ENCODE measurements at places on chromosomes 5 and 9.
A peak's percentile ranks its signal among the peaks of the same experiment; 100 is the strongest.

- DNase-seq, result no peak
Measured at GRCh38 chr5:88193896-88194295, 74.7 kb downstream of the TMEM161B start.

DNA sequence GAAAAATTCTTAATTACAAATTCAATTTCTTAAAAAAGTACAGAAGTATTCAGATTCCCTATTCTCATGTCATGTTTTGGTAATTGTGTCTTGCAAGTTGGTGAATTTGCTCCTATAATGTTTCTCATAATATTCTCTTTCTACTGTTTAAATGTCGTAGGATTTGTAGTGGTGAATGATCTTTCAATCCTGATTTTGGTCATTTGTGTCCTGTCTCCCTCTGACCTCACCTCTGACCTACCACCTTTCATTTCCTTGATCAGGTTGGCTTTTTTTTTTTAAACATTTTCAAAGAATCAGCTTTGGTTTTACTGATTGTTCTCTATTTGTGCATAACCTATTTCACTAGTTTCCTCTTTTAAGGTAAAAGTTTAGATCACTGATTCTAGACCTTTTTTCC lies 102.6 kb downstream of the AUH start:
- DNase-seq, result no peak

GRCh38 chr9:87713988-87714330 lies 12.0 kb upstream of the CTSL start:
- no peak for DNase-seq

GRCh38 chr5:83433891-83434290 lies 37.7 kb upstream of the VCAN start:
- DNase-seq, result no peak

GRCh38 chr5:1760656-1761452 lies 38.8 kb downstream of the MRPL36 start:
- no peak for DNase-seq

GRCh38 chr9:32579706-32580331 lies 6.9 kb upstream of the NDUFB6 start:
- DNase-seq, result peak; percentile 73

DNA sequence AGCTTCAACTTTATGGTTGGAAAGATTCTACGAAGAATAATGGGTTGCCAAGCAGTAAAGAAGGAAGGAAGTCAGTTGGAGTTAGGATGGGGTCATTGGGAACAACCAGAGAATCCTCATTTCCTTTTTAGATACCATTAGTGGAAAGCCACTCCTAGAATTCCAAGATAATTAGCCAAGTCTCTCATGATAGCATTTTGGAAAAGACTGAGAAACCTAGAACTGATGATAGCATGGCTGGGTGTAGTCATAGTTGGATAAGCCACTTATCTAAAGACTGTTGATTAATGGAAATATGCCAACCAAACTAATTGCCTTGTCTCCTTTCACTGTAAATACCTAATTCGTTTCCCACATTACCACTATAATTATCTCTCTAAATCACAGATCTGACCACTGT lies 377.0 kb downstream of the GLIS3 start:
- no peak for DNase-seq

DNA sequence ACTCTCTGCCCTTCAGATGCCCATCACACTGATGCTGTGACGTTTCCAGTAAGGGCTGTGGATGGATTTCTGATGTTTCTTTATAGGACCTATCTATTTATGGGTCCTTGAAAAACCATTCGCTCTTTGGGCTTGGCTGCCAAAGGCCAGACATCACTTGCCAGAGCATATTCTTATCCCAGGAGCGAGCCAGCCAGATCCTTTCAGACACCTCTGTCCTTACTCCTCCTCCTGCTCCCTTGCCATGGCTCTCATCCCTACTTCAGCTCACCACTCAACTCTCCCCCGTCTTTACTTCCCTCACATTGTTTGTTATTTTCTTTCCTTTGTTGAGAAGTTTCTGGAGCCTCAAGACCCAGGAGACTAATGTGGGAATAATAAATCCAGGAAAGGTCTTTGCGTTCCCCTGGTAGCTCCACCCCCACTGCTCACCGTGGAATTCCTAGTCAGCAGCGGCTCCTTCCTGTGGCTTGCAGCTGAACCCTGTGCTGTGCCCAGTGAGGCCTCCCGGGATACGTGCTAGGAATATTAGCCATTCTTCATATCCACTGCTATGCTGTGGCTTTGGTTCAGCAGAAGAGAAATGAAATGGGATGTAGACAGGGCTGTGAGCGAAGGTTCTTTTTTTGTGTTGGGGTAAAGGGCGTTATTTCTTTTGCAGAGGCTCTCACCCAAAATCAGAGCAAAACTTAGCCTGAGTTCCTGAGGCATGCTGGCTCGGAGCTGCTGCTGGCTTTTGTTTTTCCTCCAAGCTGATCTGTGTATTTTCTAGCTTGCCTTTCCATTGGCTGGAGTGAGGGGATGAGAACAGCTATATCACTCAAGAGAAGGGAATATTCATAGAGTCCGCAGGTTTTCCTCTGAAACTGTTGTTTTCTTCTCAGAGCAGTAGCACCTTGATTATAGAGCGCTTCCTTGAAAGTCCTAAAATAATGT lies 171.1 kb downstream of the SAXO1 start:
- no peak for DNase-seq

GRCh38 chr5:57495285-57496086 lies 12.9 kb upstream of the ACTBL2 start:
- no peak for DNase-seq

GRCh38 chr9:22682961-22683699 lies 236.5 kb downstream of the DMRTA1 start:
- DNase-seq, result no peak

DNA sequence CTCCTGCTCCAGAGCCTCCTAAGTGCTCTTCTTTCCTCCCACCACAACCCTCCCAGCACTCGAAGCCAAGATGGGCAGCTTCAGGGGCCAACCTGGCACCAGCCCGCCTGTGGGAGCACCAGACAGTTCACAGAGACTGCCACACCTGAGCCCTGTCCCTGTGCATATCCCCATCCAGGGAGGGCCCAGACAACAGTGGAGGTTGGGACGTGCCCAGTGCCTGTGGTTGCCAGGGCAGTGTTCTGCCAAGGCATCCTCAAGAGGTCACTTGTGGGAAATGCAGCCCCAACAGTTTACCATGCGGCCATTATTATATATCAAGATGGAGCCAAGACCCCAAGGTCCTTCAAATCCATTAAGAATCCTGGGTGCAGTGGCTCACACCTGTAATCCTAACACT lies 23.0 kb upstream of the TRIO start:
- no peak for DNase-seq

- no peak for DNase-seq
Measured at GRCh38 chr5:31107091-31107518, 86.4 kb upstream of the CDH6 start.

DNA sequence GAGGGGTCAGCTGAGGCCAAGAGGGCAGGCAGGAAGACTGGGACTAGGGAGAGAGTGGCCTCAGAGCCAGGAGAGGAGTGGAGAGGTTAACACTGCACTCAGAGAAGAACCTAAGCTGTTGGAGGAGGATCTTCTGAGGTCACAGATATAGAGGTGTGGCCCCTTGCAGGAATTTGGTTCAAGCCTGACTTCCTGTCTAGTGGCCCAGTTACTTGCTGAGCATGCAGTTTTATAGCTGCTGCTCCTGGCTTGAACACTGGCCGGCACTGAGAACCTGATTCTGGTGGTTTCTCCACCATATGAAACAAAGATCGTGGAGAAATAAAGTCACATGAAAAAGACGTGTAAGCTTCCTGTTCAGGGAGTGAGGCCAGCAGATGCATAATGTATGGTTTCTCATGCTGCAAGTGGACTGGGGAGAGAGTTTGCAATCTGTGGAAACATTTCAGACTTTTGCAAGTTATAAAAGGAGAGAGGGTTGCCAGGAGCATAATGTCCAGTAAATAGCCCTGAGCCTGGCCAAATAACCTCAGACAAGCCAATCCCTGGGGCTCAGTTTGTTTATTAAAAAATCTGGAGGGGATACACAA lies 82.6 kb downstream of the GALNT10 start:
- no peak for DNase-seq

GRCh38 chr5:36648426-36648825 lies 42.0 kb downstream of the SLC1A3 start:
- DNase-seq, result no peak

- DNase-seq, result peak; percentile 17
Measured at GRCh38 chr9:136138566-136138965, 19.9 kb upstream of the TMEM250 start.

- no peak for DNase-seq
Measured at GRCh38 chr5:137488516-137488915, 10.6 kb downstream of the SPOCK1 start.

DNA sequence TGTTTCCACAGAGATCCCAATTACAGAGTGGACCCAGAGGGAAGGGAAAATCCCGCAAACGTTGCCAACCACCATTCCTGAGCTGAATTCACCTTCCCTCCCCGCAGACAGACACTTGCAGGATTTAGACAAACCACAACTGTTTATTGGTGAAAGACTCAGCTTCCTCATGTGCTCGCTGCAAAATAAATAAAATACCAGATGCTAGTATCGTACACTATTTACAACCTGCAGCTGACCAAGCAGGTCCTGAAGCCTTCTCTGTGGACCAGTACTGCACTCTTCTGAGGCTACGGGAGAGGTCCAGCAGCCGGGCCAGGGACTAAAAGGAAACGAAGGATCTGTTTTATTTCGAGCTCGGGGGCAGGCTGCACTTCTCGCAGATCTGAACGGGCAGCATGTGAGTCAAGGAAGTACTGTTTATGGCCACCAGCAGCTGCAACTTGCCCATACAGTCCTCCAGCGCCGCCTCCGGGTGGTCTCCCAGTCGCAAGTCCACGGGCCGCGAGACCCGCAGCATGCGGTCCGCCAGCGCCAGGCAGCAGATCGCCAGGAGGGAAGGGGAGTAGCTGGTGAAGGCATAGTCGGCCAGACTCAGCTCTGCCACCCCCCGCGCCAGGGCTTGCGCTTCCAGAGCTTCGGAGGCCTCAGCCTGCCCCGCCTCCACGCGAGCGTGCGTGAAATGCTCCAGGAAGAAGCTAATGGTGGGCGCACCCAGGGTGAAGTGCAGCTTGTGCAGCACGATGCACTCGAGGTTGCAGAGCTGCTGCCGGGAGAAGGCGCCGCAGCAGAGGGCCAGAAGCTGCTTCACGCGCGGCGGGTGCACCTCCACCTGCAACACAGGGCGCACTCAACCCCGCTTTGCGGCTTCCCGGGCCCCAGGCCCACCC lies 2.1 kb downstream of the CCNO start:
- DNase-seq, result no peak

- no peak for DNase-seq
Measured at GRCh38 chr9:22463205-22463604, 16.6 kb downstream of the DMRTA1 start.

- no peak for DNase-seq
Measured at GRCh38 chr5:64800926-64801325, 32.2 kb downstream of the CWC27 start.

DNA sequence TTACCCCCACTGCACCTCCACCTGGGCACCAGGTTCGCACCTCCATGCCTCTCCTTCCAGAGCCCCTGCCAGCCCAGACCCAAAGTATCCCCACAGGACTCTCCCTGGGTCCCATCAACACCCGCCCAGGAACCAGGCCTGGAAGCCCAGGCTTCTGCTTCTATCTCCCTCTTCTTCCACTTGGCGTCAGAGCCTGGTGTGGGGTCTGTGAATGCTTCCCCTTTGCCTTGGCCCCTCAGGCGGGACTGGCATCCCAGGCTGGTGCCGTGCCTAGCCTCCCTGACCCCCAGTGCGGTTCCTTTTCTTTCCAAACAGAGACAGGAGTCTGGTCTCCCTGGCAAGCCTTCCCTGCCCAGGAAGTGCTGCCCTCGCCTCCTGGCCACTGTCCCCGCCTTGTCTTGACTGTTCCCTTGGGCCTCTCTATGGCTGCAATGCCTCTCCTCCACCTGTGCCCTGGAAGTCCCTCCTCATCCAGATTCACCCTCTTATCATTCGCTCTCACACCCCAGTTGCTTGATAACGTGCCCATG lies 7.8 kb upstream of the TBC1D9B start:
- DNase-seq, result no peak

GRCh38 chr9:18753904-18754303 lies 279.1 kb downstream of the SAXO1 start:
- DNase-seq, result no peak

- DNase-seq, result no peak
Measured at GRCh38 chr5:8961219-8961618, 584.7 kb downstream of the SEMA5A start.

DNA sequence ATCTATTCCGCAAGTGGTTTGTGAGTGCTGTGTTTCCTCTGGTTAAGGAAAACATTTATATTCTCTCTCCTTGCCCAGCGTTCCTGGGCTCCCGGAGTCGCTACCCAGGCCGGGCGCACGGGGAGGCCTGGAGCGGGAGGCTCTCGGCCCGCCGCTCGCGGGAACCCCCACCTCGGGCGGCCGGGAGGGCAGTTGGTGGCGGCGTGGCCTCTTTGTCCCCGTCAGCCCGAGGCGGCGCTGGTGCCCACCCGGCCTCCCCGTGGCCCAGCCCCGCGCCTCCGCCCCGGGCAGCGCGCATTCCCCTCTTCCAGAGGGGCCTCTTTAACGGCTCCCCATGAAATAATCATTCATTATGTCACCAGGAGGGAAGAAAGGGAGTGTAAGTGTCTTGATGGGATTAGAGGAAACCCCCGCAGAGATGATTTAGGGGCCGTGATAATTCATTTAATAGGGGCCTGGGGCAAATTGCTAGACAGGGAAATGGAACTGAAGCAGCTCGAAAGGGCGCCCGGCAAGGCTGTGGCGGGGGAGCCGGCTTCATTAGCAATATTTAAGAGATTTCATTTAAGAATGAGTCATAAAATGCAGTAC lies 181.9 kb upstream of the TBCA start:
- DNase-seq, result no peak

- DNase-seq, result no peak
Measured at GRCh38 chr5:42718591-42718990, 38.0 kb upstream of the CCDC152 start.

- DNase-seq, result peak; percentile 75
Measured at GRCh38 chr5:69042915-69043654, 50.7 kb upstream of the SLC30A5 start.

DNA sequence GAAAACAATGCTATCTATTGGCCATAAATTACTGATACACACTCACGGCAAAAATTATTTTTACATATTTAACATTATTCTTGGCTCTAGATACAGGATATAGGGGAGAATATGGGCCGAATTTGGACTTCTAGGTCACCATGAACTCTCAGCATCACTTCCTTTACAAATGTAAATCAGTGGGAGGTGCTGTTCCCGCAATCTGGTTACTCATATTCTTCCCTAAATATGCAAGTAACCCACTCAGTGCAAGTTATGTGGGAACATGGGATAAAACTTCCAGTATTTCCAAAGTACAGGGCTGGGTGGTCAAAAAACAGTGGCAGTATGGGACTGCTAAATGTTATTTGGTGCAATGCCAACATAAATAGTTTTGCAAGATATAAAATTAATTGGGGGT lies 145.6 kb downstream of the PPP2R2B start:
- no peak for DNase-seq
